Activated CD8-positive, alpha-beta T cell treated with anti-CD3 and anti-CD28 coated beads for 36 hours (primary cell): ENCODE measurements at places on chromosomes 4 and X. TPM values are rescaled to one million over a fixed set of nuclear protein-coding genes. Genes with fewer than 3 reads are reported as not detected.

DNA sequence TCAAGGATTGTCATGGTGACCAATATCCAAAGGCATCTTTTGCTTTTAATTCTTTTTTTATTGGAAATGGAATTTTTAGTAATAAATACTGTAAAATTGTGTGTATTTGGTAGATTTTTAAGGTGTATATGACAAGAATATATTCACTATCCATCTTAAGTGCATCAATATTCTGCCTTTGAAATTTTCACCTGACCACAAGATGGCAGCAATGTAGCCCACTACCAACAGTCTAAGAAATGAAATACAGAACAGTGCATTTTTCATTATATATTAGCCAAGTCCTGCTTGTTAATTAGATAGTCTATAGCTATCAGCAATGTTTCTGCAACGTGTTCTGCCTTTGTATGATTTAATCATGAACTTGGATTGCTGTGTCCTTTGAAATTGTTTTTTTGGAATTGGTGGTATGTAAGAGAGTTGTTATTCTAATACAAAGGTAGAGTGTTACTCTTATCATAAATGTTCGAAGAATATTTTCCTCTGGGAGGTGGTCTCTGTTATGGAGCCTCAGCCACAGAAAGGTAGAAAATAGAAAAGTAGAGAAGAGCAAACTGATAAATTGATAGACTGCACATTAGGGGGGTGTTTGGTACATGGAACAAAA is 38.2 kb downstream of the HPGDS start:
- peak; percentile 27 for DNase-seq

GRCh38 chrX:124651031-124651430 is 304.7 kb downstream of the SH2D1A start:
- DNase-seq = no peak

DNA sequence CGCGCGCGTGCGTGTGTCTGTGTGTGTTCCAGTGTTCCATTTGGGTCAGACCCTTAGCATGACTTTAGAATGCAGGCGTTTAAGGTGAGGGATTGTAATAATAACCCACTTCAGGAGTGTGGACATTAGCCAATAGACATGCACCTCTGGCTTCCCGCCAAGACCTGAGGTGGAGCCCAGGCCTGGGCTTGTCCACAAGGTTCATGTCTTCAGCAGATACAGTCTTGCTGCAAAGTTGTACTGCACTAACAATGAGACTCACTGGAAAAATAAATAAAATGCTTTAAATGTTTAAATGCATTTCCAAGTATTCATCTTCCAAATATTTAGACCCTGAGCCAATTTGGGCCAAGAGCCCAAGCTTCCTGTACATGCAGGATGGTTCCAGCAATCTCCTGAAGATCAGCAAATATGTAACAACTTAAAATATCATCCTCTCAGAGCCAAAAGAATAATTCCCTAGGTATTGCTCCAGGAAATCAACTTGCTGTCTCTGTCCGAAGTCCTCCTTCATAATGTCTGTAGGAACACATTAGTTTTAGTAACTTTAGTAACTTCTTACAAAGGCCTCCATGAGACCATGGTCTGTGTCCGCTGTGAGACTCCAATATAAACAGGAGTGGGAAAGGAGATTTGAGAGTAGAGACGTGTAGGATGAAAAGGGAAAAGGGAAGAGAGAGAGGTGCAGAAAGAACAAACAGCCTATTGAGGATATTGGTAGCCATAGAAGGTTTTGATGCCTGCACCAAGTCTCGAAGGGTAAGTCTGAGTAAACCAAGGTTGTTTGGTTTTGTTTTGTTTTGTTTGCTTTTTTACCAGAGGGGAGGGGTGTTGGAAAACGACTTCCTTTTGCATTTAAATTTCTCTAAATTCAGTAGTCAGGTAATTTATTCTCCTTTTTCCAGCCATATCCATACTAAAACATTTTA is 98.5 kb upstream of the KLF3 start:
- no peak for DNase-seq

GRCh38 chr4:175176710-175177109 is 258.6 kb downstream of the ADAM29 start:
- DNase-seq = no peak

DNA sequence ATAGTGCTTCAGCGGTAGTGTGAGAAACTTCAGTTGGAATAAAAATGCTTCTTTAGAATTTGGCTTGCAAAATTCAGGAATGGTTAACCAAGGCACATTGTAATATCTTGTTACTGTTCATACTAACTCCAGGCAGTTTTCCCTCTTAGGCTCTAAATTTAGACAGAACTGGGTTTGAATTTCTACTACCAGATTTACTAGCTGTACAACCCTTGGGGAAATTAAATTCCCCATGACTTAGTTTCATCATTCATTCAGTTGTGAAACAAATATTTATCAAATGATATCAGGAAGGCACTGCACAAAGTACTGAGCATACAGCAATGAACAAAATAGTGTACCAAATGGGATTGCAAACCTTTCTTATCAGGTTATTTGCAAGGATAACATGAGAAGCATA is 135.0 kb upstream of the IL15 start:
- DNase-seq = no peak

- DNase-seq = peak; percentile 82
These were observed 618 bp downstream of the DDX3X start for GRCh38 chrX:41334363-41335197.

DNA sequence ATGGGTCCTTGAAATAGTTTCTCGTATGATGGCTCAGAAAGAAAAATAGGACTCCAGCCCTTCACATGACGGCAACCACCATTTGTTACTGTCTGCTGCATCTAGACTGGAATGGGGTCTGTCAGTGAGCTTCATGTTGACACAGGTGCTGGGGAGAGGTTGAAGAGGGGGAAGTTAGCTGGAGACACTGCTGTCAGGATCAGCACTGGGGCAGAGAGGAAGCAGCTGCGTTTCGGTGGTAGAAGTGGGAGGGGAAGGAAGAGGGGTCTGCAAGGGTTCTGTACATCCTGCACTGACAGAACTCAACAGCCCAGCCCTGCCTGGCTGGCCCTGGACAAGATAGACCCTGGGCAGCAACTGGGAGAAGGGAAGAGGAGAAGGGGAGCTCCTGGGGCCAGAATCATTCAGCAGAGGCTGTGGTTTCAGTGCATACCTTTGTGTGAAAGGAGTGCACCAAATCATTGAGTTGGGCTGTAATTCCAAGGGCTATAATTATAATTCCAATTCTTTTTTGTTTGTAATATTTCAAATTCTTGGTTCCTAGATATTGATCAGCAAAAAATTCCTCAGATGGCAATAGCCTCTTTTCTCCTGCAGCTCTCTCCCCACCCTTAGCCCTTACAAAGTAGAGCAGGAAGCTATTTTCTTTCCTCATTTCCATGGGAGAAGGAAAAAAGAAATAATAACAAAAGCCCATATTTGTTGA is 119.4 kb upstream of the C1GALT1C1 start:
- DNase-seq = no peak

- DNase-seq = no peak
These were observed 132.0 kb upstream of the TET2 start for GRCh38 chr4:105014635-105015034.

DNA sequence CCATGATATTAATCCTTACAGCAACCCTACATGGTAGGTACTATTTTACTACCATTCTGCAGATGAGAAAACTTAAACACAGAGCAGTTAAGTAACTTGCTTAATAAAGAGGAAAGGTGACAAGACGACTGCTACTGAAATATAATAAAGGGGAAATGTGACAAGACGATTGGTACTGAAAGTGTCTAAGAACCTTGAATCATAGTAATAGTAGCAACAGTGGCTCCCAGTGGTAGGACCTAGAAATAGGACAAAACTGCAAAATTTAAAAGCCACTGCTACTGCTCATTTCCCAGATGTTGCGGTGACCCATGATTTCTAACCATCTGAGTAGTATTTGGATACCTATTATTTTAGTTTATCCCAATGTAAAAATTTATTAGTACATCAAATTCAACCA is 89.5 kb downstream of the TASL start:
- DNase-seq = no peak

DNA sequence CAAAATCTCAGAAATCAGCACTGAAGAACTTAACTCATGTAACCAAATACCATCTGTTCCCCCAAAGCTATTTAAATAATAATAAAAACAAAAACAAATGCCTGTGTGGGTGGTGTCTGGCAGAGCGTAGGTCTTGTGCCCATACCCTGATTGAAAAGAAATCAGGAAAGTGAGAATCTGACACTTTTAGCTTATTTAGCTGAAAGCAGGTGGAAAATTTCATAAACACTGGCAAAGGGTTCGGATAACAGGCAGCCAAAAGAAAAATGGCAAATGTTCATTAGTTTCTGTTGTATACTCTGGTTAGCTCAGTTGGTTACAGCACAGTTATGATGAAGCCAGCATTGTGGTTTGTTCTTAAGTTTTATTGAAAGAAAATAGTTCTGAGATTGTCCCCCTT is 48.3 kb downstream of the REPS2 start:
- DNase-seq = no peak

DNA sequence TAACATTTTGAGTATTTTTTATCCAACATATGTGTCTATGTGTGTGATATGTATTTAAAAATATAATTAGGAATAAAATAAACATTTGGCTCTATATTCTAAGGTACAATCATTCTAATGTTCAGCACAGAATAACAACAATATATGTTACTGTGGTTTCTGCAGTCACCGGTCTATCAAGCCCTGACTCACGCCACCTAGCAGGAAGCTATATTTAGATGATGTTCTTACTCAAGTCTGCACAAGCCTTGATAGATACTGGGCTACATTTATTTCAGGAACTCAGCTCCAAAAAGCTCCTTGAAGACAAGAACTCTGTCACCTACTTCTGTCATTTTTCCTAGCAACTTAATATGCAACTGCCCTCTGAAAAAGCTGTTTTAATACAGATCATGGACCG is 152.0 kb upstream of the FTHL17 start:
- no peak for DNase-seq

- DNase-seq = no peak
These were observed 88.6 kb upstream of the MAD2L1 start for GRCh38 chr4:120155287-120155686.

- DNase-seq = no peak
These were observed 6.3 kb downstream of the KLF3 start for GRCh38 chr4:38670109-38670901.

DNA sequence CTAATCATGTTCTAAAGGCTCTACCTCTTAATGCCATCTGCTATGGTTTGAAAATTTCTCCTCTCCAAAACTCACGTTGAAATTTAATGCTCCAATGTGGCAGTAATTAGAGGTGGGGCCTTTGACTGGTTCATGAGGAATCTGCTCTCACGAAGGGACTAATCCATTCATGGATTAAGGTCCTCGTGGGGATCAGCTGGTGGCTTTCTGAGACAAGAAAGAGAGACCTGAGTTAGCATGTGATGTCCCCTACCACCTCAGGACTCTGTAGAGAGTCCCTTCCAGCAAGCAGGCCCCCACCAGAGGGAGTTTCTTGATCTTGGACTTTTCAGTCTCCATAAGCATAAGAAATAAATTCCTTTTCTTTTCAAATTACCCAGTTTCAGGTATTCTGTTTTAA is 65.3 kb downstream of the WDFY3 start:
- no peak for DNase-seq

- DNase-seq = no peak
These were observed 2010.2 kb upstream of the IGFBP7 start for GRCh38 chr4:59120287-59120814.

DNA sequence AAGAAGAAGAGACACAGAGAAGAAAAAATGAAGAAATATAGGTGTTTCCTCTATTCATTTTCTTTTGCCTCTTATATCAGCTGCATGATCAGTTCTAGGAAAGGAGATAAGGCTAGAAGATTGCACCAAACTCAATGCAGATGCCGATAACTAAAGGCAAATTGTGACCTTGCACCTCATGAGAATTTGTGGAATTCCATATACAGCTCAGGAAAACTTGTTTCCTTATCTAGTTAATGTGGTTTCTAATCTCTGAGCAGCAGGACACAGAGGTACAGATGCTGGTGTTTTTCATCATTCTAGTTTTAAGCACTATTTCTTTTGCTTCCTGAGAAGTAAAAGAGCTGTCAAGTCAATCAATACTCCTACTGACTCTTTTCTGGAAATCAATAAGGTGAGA is 104.6 kb upstream of the NWD2 start:
- DNase-seq = no peak

DNA sequence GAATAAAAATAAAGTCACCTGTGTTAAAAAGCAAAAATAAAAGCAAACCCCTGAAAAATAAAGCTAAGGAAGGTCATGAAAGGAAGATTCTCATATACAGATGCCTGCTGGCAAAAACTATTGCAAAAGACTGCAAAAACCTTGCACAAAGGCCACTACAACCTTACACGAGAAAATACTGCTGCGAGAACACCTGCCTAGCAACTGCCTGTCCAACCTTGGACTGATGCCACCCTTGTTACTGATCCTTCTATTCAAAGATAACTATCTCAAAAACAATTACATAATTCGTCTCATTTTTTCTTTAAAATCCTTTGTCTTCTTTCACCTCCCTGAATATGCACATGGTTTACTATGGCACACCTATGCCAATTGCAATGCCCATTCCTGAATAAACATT is 49.6 kb downstream of the SLC2A9 start:
- no peak for DNase-seq

- DNase-seq = no peak
These were observed 362.2 kb upstream of the SPANXN4 start for GRCh38 chrX:142663330-142664095.

- DNase-seq = peak; percentile 12
These were observed 105.6 kb downstream of the APOOL start for GRCh38 chrX:85109235-85109634.

GRCh38 chrX:106649523-106650428 is 38.0 kb downstream of the RADX start:
- no peak for DNase-seq

DNA sequence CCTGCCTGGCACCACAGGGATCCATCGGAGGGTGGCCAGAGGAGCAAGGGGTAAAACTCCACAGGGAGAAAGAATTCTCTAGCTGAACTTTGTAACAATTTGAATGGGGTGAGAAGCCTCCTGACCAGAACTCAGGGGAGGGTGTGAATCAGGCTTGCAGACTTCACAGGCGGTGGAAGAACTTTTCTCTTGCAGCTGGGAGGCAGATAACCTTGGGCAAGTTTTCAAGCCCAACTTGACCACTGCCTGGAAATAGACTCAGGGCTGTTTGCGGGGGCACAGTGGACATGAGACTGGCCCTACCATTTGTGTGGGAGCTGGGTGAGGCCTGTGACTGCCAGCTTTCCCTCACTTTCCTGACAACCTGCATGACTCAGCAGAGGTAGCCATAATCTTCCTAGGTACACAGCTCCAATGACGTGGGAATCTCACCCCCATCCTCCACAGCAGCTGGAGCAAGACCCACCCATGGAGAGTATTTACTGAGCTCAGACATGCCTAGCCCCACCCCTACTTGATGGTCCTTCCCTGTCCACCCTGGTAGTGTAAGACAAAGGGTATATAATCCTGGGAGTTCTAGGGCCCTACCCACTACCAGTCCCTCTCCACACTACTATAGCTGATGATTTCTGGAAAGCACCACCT is 210.0 kb upstream of the AGTR2 start:
- no peak for DNase-seq

The EVC2 gene
- 0.83 TPM for total RNA-seq

The TMPRSS11E gene
- not detected for total RNA-seq

The TMPRSS11B gene
- total RNA-seq = not detected

The ZNF41 gene
- 10.6 TPM for total RNA-seq

The RHOXF1 gene
- not detected for total RNA-seq

The TCEAL7 gene
- not detected for total RNA-seq

The F11 gene
- total RNA-seq = not detected

The SH3RF1 gene
- total RNA-seq = 0.34 TPM

The KIF4A gene
- total RNA-seq = 22.3 TPM

The ASB9 gene
- 0.52 TPM for total RNA-seq

The JCHAIN gene
- total RNA-seq = not detected

The UTP3 gene
- 31.0 TPM for total RNA-seq

The C1QTNF7 gene
- not detected for total RNA-seq

The HSFX4 gene
- not detected for total RNA-seq

The BTK gene
- 1.3 TPM for total RNA-seq

The MAD2L1 gene
- total RNA-seq = 99.6 TPM

The FOXR2 gene
- not detected for total RNA-seq

The VCX gene
- not detected for total RNA-seq
